ENCODE measurements at places on chromosomes 5 and 9. TPM values are rescaled to one million over a fixed set of nuclear protein-coding genes. Genes with fewer than 3 reads are reported as not detected.

The DMAC1 gene
- total RNA-seq: 46.4 TPM

DNA sequence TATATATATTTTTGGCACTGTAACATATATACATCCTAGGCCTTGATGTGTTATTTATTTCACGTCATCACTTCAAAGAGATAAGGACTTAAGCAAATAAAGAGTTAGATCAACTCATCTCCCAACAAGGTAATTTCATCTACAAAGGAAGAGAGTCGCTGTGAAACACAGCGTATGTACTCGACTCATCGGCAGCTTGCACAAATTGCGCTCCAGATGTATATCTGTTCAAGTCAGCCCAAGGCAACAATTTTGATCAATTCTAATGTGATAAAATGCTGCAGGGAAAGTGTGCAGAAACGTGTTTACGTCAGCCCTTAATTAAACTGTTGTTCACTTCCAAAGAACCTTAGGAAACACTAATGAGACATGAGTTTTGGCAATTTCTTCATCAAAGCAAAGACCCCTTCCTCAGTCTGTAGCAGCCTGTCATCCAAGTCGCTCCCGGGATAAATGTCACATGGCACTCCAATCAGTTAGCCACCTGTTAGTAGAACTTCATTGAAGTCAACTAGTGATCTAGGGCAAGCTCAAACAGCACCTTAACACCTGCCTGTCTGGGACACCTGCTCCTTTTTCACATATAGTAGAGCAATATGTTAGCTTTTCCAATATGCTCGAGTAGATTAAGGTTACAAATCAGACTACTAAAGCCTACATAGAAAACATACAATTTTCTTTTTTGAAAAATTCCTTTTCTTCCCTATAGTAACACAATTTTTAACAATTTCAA, 182.4 kb downstream of the NFIB start:
- no peak for DNase-seq

DNA sequence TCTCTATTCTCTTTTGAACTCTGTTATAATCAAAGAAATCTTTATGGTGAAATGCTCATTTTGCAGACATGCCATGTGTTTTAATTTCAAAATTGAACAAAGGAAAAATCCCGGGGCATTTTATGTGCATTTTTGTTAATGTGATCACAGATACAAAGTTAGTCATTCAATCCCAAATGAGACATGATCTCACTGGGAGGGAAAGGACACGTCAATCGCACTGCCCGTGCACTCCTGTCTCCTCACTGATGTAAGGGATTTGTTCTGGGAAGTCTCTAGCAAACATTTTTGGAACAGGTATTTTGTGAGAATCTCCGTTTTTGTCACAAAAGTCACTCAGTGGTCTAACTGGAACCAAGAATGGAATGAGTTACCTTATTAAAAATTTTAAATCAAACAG, 97.9 kb upstream of the RANBP6 start:
- DNase-seq: no peak

DNA sequence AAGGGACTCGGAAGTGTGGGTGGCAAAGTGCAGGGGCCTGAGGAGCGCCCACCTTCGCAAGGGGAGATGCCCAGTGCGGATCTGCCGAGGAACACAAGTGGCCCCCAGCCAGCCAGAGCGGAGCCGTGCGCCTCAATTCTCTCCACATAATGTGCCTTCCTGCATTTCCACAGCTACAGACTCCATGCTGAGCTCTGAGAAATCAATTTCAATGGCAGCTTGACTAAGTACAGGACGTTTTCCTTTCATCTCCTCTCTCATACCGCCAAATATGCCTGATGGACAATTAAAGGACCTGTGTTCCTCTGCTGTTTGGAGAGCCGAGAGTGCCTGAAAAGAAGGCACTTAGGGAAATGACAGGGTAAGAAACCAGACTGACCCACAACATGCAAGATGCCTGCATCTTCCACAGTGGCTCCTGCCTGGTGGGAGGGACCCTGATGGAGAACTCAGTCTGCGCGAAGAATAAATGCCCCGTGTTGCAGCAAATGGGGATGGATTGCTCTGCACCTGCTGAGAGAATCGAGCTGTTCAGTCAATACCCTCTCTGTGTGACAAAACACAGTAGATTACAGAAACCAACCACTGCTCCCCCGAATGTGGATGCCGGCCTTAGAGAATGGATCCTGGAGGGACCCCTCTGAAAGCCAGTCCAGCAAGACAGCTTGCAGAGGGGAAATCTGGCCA, 38.6 kb upstream of the OLFM1 start:
- DNase-seq: no peak

The LTC4S gene
- 1.7 TPM for total RNA-seq

DNA sequence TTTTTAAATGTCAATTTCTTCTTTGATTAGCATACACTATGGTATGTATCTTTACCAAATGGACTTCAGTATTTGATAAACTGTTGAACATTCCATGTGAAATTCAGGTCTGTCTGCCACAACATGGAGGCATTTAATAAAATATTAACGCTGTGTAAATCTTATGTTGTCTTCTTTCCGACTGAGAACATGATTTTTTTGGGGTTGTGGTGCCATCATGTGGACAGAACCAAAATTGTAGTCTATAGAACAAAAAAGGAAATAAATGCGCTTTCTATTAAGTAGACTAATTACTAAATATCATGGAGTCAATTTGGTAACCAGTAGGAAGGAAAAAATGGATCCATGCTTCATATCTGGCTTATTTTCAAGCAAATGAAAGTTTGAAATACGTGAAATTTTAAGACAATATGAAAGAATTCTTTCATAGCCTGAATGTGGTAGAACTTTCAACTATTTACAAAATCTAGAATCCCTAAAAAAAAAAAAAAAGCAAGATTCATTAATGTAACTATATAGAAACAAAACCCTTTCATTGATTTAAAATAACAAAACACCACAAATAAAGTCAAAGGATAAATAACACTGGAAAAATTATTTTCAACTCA, 2.8 kb upstream of the PLK2 start:
- peak; percentile 26 for DNase-seq

The SLC6A3 gene
- total RNA-seq: not detected

DNA sequence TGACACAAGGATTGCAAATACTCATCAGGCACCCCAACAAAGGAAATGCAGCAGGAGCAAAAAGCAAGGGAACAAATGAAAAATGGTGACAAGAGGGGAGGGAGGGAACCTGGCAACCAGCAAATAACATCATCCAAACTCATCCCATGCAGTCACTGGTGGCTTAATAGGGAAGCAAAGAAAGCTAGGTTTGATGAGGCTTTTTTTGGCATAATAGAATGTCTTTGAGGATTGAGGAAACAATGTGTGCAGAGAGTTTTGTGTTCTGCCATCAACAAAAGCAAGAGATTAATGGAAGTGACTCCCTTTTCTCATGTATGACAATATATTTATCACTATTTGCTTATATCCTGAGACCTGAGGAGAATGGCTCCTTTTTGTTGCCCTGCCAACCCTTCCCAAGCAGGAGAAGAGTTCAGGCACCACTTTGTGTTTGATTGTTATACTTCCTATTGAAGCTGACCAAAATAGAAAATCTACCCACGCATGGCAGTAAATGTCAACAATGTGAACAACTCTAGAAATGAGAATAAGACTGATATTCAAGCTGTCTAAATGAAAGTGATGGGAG, 375.7 kb downstream of the CAAP1 start:
- DNase-seq: no peak

The PCDHB15 gene
- not detected for total RNA-seq

DNA sequence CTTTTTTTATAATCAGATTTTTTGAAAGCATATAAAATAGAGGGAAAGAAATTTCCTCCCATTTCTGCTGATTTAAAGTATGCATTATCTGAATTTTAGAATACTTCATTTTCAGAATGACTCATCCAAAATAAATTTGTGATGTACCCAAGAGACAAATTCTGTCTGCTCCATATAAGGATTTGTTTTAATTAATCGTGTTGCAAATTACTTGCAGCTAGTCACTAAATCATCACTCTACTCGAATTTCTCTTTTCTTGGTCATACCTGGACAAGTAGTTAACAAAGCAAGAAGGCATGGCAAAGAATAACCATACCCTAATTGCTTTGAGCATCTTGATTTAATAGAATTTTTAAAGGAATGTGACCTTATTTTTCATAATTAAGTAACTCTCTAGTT, 284.1 kb upstream of the GRAMD2B start:
- DNase-seq: no peak

GRCh38 chr9:112032009-112032408, 135.4 kb downstream of the UGCG start:
- DNase-seq: no peak

DNA sequence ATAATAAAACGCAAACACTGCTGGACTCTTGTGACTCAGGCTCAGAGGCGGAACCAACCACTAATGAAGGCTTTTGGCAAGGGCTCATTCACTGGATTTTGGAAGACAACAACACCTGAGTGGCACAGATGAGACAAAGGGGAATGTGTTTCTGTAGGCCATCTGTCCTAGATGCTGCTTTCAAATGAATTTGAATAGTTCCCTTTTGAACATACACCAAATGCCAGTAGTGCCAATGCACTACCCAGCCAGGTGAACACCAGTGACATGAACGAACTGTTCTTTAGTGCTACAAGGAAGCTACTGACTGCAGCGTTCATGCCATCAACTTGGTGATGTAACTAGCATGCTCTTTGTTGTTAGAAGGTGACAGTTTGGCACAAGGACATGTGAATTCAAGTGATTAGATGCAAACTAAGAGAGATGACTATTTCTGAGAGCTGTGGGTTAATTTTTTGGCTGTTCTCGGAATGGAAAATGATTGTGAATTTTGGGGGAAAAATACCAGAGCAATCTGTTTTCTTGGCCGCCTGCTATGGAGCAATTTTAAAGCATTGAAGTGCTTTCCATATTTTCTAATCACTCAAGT, 173.7 kb downstream of the SLC24A2 start:
- no peak for DNase-seq

The HEMGN gene
- 0.24 TPM for total RNA-seq

Data from activated T-helper 1 cell treated with anti-CD3 and anti-CD28 coated beads, Interleukin-12 subunit alpha, Interleukin-12 subunit beta, Interleukin-2, Interleukin-4 antibody, amounts not matched to agents 30 ng/mL and 10 ng/mL and 1 ng/mL, durations not matched to agents 14 hours and 24 hours and 36 hours (primary cell).